Thyroid gland (tissue), 4 donors: ENCODE measurements at places on chromosomes 6 and 20. TPM values are rescaled to one million over a fixed set of nuclear protein-coding genes. Genes with fewer than 3 reads are reported as not detected.

Gene FAM83C
- total RNA-seq, result not detected

DNA sequence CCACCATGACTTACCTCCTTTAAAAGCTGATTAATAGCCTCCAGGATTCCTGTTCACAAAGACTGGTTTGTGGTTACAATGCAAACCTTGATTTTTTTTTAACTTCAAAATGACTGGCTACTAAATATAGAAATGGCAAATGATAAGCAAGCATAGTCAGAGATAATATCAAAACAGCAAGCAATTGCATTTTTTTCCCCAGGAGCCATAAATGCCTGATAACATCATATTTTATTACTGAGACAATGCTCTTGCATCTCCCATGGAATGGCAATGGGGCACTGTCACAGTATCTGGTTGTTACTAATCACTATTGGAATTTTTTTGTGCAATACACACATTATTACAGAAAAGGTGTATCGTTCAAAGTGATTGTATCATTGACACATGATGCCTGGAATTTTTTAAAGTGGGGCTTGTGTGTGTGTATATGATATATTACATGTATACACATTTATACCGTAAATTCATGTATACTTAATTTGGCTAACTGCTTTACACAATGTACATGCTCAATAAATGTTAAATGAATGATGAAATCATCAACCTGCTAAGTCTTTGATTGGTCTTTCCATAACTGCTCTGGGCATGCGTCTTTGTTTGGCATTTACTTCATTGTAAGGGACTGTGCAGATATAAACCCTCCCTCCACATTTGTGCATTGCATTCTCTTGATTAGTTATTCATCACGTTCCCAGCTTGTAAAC is 980 bp upstream of the SALL4 start:
- H3K27me3 ChIP-seq, result no peaks in the 10 kb centered on the region
- no peak overlapping the region for H3K27ac ChIP-seq
- no peak overlapping the region for H3K4me3 ChIP-seq

- no peaks in the 10 kb centered on the region for H3K27me3 ChIP-seq
- no peaks in the 10 kb centered on the region for H3K4me1 ChIP-seq
- no peak for DNase-seq
- no peak overlapping the region for H3K4me3 ChIP-seq
These were observed 65.1 kb downstream of the CGA start for GRCh38 chr6:87029711-87030314.

DNA sequence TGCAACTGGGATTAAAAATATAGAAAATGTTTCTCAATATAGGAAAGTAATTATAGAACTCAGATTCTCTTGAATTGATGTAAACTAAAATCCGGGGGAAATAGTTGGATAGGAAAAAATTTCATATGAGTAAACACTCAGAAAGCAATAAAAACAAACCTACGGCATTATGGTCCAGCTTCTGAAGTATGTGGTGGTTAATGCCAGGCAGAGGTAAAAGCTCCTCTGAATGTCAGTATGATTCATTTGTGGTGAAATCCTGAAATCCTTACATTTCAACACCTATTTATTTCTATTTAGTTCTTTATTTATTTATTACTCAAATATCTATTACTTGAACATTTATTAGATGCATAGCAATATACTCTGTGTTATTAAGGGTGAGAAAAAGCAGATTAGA is 145.1 kb downstream of the RIMS1 start:
- no peak for DNase-seq
- H3K36me3 ChIP-seq, result no peaks in the 10 kb centered on the region
- H3K27ac ChIP-seq, result no peak overlapping the region
- no peak overlapping the region for H3K4me3 ChIP-seq

- no peak overlapping the region for H3K4me3 ChIP-seq
- H3K4me1 ChIP-seq, result no peaks in the 10 kb centered on the region
- DNase-seq, result peak; percentile 14
- H3K27ac ChIP-seq, result no peak overlapping the region
- no peaks in the 10 kb centered on the region for H3K36me3 ChIP-seq
These were observed 76.6 kb downstream of the EDN3 start for GRCh38 chr20:59376998-59377397.

Gene RIMS4
- 2.8 TPM for total RNA-seq

- no peaks in the 10 kb centered on the region for H3K36me3 ChIP-seq
- H3K4me1 ChIP-seq, result peaks cover 6% of the 10 kb centered on the region
- no peak overlapping the region for H3K4me3 ChIP-seq
- no peak overlapping the region for H3K27ac ChIP-seq
These were observed 146.9 kb upstream of the BEND6 start for GRCh38 chr6:56807989-56808337.

DNA sequence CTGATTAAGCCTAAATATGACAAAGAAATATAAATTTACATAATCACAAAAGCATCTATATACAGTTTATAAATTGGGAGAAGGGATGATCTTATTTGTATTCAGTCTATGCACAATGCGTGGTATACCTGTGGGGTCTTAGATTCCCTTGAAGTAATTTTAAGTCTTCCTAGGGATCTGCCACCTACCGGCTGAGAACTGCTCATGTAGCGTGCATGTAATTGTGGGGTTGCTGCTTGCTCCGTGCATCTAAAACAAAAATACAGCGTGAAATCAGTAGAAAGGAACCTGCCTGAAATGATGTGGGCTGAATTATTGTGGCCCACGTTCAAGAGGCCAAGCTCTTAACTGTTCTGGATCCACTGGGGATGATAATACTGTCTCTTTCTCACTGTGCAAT is 187.3 kb downstream of the MBOAT1 start:
- DNase-seq, result no peak
- no peak overlapping the region for H3K27ac ChIP-seq
- no peak overlapping the region for H3K4me3 ChIP-seq
- no peaks in the 10 kb centered on the region for H3K4me1 ChIP-seq

- no peak for DNase-seq
- H3K27me3 ChIP-seq, result no peaks in the 10 kb centered on the region
- no peak overlapping the region for H3K4me3 ChIP-seq
- no peak overlapping the region for H3K27ac ChIP-seq
These were observed 212.0 kb upstream of the DTNBP1 start for GRCh38 chr6:15874821-15875220.

Gene RSPH9
- total RNA-seq, result not detected

Gene OR14J1
- total RNA-seq, result not detected
